NCI-H526 (cell line): ENCODE measurements at places on chromosomes 6 and 20.

DNA sequence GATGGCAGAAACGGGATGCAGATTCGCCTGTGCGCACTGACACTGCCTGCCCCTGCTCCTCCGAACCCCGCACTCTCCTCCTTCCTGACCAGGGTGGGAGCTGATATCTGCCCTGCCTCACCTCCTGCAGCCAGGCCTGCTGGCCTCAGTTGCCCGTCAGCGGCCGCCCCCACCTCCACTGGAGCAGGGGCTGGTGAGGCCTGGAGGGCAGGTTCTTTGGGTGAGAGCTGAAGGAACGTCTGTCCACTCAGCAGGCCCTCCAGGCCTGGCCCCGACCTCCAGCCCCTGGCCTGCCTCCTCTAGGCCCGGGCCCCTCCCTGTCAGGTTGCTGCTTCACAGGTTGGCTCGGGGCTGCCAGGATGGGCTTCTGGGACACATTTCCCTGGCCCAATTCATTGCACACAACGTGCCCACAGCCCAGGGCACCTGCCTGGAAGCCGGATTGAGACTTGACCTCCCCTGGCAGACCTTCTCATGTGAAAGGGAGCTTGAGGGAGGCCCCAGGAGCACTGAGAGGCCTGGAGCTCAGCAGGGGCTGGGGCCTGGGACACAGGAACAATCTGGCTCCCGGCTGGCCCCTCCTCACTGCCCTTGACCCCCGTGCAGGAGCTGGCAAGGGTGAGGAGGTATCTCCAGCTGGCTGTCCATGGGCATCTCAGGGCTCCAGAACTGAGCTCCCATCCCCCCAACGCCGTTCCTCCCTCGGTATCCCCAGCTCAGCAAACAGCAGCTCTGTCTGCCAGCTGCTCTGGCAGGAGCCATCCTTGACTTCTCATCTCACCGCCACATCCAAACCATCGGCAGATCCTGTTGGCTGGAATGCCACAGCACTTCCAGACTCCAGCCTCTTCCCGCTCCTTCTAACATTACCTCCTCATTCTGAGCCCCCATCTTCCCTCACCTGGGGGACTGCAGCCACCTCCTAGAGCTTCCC lies 39.5 kb downstream of the SPDEF start:
- no peak for DNase-seq

DNA sequence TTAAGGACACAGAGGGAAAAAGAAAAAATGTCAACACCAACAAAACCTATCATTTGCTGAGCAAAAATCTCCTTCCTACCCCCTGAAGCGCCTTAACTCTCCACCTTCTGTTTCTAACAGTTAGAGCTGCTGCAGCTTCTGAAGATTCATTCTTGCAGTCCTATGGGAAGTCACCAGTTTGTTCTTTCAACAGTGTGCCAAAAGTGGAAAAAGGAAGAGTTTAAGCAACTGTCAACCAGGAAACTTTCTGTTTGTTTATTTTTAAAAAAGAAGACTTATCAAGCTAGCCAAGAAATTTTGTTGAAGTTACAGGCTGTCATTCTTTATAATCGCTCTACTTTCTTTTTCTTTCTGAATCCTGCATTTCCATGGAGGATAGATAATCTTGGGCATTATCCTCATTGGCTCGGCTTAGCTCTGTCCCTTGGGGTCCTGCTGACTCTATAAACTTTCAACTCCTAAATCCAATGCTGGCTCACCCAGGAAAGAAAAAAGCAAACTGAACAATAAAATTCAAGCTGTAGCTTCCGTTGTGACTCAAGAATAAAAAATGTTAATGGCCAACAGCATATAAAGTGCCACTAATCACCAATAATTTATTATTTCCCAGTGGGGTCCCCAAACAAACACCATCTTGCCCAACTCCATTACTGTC lies 172.8 kb upstream of the CITED2 start:
- no peak for DNase-seq

DNA sequence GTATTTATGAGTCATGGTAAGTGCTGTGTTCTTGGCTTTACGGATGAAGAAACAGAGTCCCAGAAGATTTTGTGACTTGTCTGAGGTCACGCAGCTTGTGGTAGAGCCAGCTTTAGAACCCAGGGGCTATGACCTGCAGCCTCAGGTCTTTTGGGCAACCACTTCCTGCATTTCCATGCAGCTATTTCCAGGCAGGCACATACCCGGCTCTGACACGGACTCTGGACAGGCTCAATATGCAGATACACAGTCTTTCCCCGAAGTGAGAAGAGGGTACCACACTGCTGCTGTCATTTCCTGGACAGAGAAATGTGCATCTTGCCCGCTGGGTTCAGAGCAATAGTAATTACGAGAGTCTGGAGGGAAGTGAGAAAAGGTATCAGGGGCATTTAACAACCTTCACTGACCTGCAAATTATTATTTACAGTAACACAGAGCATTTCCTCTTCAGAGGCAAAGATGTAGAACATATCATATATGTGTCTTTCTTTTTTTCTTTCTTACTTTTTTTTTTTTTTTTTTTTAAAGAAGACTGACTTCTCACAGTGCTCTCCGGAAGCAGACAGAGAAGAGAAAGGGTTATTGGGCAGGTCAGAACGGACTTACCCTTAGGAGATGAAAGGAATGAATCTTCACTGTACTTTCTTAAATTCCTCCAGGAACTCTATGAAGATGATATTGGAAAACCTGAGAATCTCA lies 185.1 kb downstream of the CLIC5 start:
- DNase-seq: no peak

DNA sequence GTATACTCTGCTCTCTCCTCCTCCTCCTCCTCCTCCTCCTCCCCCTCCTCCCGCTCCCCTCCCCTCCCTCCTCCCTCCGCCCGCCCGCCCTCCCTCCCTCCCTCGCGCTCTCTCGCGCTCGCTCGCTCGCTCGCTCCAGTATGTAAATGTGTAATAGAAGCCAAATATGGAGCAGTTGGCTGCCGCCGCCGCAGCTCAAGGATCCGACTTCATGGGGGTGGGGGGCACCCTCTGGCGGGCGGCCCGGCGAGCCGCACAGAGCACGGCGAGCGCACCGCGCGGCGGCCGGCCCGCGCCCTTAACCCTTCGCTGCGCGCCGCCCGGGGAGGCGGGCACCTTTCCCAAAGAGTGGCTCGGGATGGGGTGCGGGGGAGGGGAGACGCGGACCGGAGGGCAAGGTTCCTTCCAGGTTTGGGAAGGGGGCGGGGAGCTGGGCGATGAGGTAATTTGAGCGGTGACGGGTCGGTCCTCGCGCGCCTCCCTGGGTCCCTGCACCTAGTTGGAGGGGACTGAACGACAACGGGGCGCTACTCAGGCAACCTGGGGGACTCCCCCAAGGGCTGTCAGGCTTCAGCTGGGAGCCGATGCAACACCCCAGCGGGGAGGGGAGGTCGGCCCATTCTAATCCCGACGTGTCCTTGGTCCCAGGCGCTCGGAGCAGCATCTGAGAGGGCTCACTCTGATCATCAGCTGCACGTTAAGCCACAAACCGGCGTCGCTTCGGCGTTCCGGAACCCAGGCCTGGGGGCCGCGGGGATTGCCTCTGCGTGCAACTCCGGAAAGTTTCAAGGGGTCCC lies 409 bp upstream of the ATXN1 start:
- DNase-seq: peak; percentile 87

GRCh38 chr20:57087102-57087501 lies 179.3 kb downstream of the BMP7 start:
- peak; percentile 47 for DNase-seq

DNA sequence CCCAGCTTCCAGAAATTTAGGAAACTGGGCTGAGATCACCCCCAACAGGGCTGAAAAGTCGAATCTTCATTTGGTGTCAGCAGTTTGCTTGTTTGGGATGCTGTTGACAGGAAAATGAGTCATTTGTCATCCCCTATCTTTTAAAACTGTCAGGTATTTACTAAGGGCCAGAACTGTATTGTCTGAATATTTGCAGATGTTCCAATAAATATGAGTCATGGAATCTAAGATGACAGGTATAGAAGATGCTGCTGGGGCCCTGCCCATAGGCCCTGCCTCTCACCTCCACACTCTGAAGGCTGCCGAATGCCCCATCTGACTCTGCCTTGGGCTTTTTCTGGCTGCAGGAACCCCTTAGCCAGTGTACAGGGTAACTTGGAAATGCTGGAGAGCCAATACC lies 3.9 kb downstream of the ETV7 start:
- DNase-seq: no peak

- DNase-seq: no peak
Observed at GRCh38 chr6:143884216-143884900, 20.1 kb downstream of the ZC2HC1B start.

DNA sequence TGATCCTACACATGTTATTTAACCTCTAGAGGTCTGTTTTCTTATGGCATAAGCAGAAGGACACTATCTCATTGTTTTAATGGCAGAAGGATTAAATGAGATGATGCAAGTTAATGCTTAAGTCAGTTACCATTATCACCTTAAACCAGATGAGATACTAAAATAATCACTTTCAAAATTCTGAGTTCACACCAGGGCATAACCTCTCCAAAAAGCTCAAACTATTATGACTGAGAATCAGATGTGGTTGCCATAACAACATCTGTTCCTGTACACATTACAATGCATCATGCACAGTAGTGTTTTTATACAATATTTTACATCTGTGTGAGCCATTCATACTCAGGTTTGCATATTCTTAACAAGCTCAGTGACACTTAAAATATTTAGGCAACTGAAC lies 10.2 kb downstream of the ADNP start:
- DNase-seq: no peak

GRCh38 chr20:36415475-36416002 lies 109.4 kb downstream of the DLGAP4 start:
- DNase-seq: no peak

DNA sequence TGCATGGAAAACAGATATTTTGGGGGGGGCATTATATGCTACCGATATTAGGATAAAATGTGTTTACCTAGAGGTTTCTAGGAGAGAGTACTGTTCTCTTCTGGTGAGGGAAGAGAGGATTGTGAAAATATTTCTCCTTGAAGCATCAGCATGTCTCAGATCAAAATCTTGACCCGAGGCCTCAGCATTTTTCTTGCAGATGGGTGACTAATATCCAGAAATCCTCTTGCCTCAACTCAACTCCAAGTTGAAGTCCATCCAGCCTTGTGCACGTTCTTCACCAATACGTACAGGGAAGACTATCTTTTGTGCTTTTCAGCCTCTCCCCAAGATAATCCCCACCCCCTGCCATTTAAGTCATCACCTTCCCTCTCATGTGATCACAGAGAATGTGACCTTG lies 59.5 kb downstream of the PRND start:
- no peak for DNase-seq

DNA sequence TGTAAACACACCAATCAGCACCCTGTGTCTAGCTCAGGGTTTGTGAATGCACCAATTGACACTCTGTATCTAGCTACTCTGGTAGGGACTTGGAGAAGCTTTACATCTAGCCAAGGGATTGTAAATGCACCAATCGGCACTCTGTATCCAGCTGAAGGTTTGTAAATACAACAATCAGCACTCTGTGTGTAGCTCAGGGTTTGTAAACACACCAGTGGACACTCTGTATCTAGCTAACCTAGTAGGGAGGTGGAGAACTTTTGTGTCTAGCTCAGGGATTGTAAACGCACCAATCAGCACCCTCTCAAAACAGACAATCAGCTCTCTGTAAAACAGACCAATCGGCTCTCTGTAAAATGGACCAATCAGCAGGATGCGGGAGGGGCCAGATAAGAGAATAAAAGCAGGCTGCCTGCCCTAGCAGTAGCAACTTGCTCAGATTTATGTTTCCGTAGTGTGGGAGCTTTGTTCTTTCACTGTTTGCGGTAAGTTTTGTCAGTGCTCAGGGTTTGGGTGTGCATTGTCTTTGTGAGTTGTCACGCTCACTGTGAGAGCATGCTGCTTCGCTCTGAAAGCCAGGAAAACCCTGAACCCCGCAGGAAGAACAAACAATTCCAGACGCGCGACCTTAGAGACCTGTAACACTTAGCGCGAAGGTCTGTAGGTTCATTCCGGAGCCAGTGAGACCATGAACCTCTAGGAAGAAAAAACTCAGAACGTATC lies 37.0 kb downstream of the RIOK1 start:
- DNase-seq: no peak

DNA sequence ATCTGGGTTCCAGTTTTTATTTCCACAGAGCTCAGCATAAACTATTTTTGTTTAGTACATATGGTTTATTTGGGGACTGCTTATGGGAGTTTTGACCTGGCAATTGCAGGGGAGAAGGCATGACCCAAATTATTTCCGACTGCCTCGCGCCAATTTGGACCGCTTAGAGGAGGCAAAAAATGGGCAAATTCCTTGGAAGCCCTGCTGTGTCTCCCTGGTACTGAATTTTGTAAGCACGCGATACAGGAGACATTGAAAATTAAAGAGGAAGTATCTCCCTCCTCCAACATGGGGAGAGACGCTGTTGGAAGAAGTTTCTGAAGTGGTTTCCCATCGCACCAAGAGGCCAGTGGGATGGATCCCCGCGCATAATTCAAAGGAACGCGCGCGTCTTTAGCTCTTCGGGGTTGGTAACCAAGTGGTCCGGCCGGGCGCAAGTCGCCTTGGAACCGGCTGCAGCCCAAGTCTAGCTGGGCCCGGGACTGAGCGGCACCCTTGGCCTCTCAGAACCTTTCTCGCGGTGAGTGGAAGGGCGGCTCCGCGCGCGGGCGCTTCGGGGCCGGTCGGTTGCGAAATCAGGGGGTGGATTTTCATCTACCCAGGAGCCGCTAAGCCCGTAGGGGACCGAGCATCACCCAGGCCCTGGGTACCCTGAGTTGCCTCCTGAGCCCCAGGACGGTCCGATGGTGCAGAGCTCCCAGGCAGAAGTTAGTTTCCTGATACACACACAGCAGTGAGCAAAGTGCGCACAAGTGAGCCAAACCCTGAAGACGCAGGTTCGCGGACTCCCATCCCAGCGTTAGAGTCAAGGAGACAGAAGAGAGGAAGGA lies 6.2 kb downstream of the NKX2-2 start:
- DNase-seq: no peak

DNA sequence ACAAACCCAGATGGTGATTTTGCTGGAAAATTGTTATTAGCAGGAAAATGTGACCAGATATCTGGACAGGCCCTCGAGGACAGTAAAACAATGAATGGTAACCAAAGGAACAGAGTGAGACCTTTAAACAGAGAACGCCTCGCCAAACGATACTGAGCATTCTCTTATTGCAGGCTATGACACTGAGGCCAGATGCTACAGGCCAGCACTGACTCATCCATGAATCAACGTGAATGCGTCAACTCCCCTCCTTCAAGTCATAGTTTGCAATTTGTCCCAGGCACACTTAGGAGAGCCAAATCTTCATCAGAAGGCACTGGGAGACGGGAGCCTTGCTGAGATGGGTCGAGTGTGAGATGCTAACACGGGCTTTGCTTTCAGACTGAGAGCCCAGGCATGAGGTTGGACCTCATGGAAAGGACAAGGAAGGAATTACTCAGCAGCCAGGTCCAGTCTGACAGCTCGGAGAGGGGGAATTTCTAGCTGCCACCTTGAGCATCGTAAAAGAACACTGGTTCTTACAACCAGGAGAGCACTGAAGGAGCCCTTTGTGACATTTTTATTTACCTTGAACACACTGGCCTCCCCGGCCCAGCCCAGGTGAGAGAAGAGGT lies 60.7 kb downstream of the BMP7 start:
- DNase-seq: no peak

- no peak for DNase-seq
Observed at GRCh38 chr20:41030061-41030460, 1.4 kb downstream of the TOP1 start.
